ENCODE measurements at places on chromosomes 16 and 17. TPM values are rescaled to one million over a fixed set of nuclear protein-coding genes. Genes with fewer than 3 reads are reported as not detected.

DNA sequence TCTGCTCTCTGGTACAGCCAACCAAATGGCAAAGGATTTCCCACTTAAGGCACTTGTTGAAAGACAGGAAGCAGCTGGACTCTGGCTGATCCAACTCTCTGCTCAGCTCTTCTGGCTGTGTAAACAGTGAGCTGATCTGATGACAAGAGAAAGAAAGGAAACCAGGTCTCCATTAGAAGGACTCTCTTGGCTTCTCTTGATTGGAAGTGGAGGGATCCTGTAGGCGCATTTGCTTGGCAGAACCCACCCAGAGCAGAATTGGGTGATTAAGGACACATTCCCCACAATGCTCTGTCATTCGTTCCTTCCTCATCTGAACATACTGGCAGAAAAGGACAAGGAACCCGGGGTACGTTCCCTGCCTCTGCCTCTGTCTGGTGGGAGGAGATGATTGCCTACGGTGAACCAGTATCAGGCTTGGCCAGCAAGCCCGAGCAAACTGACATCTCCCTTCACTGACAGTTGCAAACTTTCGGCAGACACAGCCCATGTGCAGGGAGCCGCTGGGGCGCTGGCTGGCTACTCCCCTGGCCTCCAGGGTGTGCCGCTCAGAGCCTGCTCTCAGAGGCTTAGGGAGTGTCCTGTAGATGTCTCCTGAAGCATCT is 29.1 kb downstream of the LDHD start:
- peaks cover 3% of the 10 kb centered on the region for H3K36me3 ChIP-seq
- H3K4me1 ChIP-seq: peaks cover 46% of the 10 kb centered on the region
- DNase-seq: no peak
- H3K27ac ChIP-seq: peak overlapping the region; percentile 63
- H3K4me3 ChIP-seq: no peak overlapping the region
- H3K27me3 ChIP-seq: no peaks in the 10 kb centered on the region

- DNase-seq: no peak
- no peaks in the 10 kb centered on the region for H3K27me3 ChIP-seq
- H3K4me1 ChIP-seq: no peaks in the 10 kb centered on the region
- H3K27ac ChIP-seq: peak overlapping the region; percentile 27
Observed at GRCh38 chr17:38766341-38766740, 13.8 kb downstream of the PSMB3 start.

- H3K4me1 ChIP-seq: peaks cover 51% of the 10 kb centered on the region
- H3K4me3 ChIP-seq: peak overlapping the region; percentile 12
- H3K27ac ChIP-seq: peak overlapping the region; percentile 2
- no peak for DNase-seq
- no peaks in the 10 kb centered on the region for H3K27me3 ChIP-seq
- peaks cover 6% of the 10 kb centered on the region for H3K36me3 ChIP-seq
Observed at GRCh38 chr17:964876-965275, 14.7 kb downstream of the NXN start.

GRCh38 chr16:48949636-48950035 is 332.0 kb downstream of the CBLN1 start:
- peaks cover 3% of the 10 kb centered on the region for H3K4me1 ChIP-seq
- no peak for DNase-seq
- no peaks in the 10 kb centered on the region for H3K36me3 ChIP-seq

DNA sequence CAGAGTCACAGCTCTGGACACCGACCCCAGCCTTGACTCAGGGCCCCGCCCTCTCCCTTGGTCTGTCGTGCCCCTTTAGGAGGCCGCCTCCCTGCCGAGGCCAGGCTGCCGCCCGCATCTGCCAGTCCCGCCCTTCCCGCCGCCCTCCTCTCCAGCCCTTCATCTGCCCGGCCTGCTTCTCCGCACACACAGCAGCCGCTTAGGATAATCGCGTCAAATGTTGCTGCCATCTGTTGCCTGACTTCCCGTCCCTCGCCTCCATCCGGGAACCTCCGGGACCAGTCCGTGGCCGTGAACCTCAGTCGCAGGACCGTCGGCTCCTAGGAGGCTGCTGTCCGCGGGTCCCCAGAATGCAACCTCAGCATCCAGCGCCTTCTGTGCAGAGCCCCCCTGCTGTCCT is 11.9 kb downstream of the GSE1 start:
- peaks cover 48% of the 10 kb centered on the region for H3K4me1 ChIP-seq
- no peaks in the 10 kb centered on the region for H3K27me3 ChIP-seq
- H3K27ac ChIP-seq: no peak overlapping the region
- H3K36me3 ChIP-seq: peaks cover 9% of the 10 kb centered on the region
- H3K4me3 ChIP-seq: no peak overlapping the region
- DNase-seq: no peak

- no peak overlapping the region for H3K27ac ChIP-seq
- no peaks in the 10 kb centered on the region for H3K36me3 ChIP-seq
- peaks cover 27% of the 10 kb centered on the region for H3K27me3 ChIP-seq
- DNase-seq: no peak
- peaks cover 21% of the 10 kb centered on the region for H3K4me1 ChIP-seq
Observed at GRCh38 chr17:40518401-40519088, 17.1 kb upstream of the TNS4 start.

- peaks cover 19% of the 10 kb centered on the region for H3K4me1 ChIP-seq
- no peak for DNase-seq
- H3K36me3 ChIP-seq: peaks cover 3% of the 10 kb centered on the region
Observed at GRCh38 chr17:81258292-81258691, 19.2 kb downstream of the NDUFAF8 start.

Gene CLEC10A
- not detected for total RNA-seq

Gene CPHXL2
- not detected for total RNA-seq

GRCh38 chr17:30334421-30334820 is 564 bp upstream of the TMIGD1 start:
- no peak overlapping the region for H3K4me3 ChIP-seq
- H3K4me1 ChIP-seq: peaks cover 15% of the 10 kb centered on the region
- H3K27ac ChIP-seq: no peak overlapping the region
- no peaks in the 10 kb centered on the region for H3K36me3 ChIP-seq
